CD4-positive, alpha-beta T cell treated with Interleukin-6 at 100 ng/mL for 8 hours (primary cell): ENCODE measurements at places on chromosomes 4 and X.

- no peak for DNase-seq
These were observed 12.0 kb downstream of the MAB21L2 start for GRCh38 chr4:150593996-150594395.

- DNase-seq = no peak
These were observed 38.2 kb upstream of the NUDT6 start for GRCh38 chr4:122960611-122961000.

GRCh38 chr4:112288455-112288854 lies 2.8 kb upstream of the TIFA start:
- peak; percentile 55 for DNase-seq

DNA sequence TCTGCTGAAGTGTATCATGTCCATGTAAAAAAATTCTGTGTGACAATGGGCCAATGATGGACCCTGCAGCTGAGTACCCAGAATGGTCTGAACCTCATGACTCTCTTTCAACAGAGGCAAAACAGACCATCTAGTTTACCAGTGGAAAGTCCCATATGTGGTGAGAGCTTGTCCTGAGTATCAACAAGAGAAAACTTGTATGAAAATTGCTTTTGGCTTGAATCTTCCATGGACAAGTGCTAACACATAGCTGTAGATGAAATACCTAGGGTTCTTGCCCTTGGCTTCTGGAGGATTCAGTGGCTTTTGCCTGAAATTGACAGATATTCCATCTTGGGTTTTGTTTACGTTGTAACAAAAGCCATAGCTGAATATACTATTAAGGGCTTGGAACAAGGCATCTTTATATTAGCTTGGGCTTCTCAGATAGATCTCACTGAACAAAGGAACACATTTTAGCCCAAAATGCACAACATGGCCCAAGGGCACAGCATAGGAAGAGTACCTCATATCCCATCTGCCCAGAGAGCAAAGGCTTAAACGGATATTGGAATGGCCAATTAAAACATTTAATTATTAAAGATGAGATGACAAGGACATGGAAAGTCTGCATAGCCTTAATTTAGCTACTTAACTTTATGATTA lies 128.5 kb upstream of the HPGD start:
- no peak for DNase-seq

DNA sequence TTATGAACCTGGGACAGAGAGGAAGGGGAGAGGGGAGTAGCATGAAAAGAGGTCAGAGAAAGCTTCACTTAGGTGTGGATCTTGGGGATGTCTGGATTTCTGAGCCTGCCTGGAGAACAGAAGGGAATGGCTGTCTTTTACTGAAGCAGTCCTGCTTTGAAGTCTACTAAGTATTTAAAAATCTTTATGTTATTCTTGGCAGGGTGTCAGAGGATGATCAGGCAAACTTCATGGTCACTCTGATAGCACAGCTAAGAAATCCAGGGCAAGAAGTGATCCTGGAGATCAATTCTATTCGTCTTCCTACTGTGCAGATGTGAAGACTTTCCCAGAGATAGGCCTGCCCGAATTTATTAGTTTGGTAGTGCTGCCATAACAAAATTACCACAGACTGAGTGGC lies 464.4 kb upstream of the BOD1L1 start:
- no peak for DNase-seq

DNA sequence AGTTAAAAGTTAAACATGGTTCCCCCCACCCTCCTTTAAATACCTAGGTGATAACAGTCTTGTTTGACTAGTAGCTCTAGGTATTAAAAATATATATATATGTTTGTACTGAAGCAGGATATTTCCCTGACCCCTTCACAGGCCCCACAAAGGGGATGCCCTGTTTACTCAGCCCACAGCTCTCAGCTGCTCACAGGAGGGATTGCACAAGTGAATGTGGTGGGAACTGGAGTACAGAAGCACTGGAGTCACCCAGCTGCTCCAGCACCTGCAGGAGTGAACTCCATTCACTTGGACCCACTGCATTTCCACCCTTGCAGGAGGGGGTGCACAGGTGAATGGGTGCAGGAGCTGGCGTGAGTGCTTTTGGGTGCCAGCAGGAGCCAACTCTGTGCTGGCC lies 99.3 kb upstream of the TLR3 start:
- no peak for DNase-seq

GRCh38 chr4:48315728-48316630 lies 25.4 kb upstream of the SLAIN2 start:
- DNase-seq = peak; percentile 34

- DNase-seq = no peak
These were observed 58.0 kb upstream of the FMR1 start for GRCh38 chrX:147853701-147854100.

- DNase-seq = no peak
These were observed 59.1 kb downstream of the SCD5 start for GRCh38 chr4:82739287-82740190.

DNA sequence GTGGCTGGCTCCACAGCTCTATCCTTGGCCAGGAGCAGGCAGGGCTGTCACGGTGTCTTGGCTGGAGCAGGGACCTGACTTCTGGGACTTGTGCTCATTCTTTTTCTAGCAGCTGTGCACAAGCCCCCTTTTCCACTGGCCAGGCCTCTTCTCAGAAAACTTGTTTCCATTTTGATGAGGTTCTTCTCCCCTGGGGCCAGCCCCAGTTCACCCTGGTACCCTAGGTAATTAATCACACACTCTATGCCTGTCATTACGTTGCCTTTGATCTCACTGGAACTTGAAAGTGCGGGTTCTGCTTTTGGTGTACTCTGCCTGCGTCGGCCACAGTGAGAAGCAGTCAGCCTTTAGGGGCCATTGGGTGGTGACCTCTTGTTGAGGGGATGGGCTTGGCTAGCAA lies 26.6 kb downstream of the DRD5 start:
- DNase-seq = no peak

GRCh38 chr4:140233791-140234696 lies 80.1 kb upstream of the MAML3 start:
- DNase-seq = no peak

GRCh38 chr4:112847781-112848180 lies 201.7 kb upstream of the ANK2 start:
- DNase-seq = no peak

DNA sequence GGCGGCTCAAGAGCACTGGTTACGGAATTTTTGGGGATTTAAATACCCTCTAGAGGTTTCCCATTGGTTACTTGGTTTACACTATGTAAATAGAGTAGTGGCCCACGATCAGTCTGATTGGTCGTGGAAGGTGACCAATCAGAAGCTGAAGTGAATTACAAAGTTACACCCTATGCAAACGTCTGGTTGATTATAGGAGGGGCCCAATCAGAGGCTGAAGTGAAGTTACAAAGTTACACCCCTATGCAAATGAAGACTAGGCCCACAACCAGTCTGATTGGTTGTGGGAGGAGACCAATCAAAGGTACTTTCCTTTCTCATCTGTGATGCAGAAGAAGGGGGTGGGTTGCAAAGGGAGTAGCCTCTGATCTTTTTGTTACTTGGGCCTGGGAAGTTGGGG lies 45.1 kb upstream of the HSD17B10 start:
- DNase-seq = no peak

DNA sequence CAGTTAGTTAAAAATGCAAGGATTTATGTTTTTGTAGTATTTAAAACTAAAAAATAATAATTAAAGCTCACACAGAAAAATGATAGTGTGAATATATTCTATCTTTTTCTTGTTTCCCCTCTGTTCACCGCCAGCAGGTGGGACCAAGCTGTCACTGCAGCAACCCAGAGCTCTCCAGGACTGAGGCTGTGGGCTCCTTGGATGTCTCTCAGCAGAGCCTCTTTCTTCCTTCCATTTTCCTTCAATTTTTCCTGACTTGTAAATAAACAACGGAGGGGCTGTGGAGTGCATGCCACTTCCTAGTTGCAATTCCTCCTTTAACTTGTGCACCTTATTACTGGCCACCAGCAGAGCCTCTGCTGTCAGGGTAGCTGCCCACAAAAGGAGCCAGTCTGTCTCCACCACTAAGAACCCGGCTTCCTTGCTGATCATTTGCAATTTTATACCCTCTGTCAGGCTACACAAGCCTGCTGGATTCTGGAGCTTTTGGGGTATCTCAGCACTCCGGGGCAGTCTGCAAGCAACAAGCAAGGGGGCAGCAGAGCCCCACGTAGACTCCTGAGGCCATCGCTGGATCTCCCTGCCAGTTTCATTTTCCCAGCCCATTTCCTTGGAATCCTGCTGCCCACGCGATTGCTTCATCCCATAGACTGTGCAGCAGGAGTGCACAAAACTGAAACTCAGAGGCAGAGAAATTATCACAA lies 1467.4 kb downstream of the C4orf33 start:
- DNase-seq = no peak

- no peak for DNase-seq
These were observed 144.1 kb upstream of the RBPJ start for GRCh38 chr4:26176598-26177149.
